ENCODE measurements at places on chromosomes 4 and X. TPM values are rescaled to one million over a fixed set of nuclear protein-coding genes. Genes with fewer than 3 reads are reported as not detected.

Gene FAM184B
- total RNA-seq = not detected

Gene PRDM8
- 1.7 TPM for total RNA-seq

Gene MAGEE1
- total RNA-seq = 3.3 TPM

Gene HTRA3
- 0.05 TPM for total RNA-seq

Gene MAD2L1
- 20.3 TPM for total RNA-seq

Data from renal cortical epithelial cell (primary cell).